PC-3 (cell line): ENCODE measurements at places on chromosomes 2 and 18.
A peak's percentile ranks its signal among the peaks of the same experiment; 100 is the strongest.

DNA sequence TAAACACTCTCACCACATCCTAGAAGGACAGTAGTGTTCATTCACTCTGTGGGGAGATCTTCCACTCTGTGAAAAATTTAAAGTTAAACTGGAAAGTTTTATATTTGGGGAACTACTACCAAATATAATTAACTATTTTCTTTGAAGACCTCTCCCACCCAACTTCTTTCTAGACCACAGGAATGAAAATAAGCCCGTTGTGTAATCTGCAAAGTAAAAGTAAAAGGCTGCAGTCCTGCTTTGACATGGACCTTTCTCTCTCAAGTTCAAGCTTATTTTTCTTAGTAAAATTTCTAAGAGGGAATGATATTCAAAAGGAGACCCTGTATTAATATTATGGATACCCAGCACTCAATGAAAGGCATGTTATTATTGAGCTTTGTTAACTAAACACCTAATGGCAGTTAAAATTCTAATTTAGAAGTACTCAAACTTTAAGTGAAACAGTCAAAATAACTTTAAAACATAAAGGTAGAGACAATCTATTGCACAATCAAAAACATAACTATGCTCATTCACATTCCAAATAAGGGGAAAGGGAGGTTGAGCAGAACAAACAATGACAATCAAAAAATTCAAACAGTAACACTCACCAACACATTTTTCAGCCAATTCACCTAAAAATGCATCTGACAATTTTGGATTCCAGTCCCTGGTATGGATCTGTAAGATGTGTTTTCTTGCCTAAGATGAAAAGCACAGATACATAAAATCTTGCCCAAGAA lies 98.5 kb downstream of the ATAD2B start:
- peak; percentile 11 for DNase-seq

DNA sequence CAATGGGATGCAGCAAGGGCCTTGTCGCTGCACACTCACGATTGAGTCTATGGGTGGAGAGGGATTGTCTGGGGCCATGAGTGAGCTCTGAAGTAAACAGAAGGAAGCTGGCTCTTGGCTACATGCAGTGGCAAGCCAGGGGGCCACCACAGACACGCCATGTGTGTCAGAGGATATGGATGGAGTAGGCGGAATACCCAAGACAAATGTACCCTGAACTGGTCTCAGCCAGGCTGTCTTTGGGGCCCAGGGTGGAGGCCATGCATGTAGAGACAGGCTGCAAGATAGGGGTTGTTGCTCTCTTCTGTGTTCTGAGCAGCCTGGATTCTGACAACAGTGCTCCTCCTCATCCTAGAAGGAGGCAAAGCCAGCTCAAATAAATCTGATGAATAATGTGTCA lies 24.0 kb upstream of the ITGA6 start:
- DNase-seq, result no peak

DNA sequence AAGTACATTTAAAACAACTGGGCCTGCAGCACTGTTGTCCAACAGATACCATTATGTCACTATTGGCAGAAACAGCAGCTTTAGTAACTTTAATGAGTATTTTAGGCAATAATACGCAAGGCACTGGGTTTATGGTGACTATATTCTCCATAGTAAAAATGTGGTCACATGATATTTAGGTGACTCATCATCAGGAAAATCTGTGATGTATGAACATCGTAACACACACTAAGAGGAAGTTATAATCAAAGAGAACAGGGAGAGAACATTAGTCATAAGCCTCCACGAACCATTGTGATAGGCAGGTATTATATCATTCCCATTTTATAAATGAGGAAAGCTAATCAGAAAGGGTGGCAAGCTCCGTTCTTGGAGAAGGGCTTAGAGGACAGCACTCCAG lies 36.9 kb downstream of the RAPH1 start:
- DNase-seq, result peak; percentile 69

DNA sequence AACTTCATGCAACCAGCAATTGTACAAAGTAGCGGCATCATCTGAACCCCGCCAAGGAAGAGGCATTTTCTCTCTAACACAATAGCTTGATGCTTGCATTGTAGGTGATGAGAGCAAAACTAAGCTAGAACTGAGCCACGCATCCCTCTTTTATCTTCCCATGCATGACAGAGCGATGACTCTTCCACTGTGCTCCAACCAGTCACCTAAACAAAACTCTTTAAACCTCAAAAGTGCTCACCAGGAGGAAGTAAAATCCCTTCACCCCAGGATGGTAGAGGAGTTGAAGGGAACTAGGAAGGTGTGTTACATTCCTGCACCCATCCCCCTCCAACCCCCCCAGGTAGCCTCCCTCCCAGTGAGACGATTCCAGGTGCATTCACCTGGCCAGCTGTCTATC lies 59.7 kb upstream of the SALL3 start:
- no peak for DNase-seq

DNA sequence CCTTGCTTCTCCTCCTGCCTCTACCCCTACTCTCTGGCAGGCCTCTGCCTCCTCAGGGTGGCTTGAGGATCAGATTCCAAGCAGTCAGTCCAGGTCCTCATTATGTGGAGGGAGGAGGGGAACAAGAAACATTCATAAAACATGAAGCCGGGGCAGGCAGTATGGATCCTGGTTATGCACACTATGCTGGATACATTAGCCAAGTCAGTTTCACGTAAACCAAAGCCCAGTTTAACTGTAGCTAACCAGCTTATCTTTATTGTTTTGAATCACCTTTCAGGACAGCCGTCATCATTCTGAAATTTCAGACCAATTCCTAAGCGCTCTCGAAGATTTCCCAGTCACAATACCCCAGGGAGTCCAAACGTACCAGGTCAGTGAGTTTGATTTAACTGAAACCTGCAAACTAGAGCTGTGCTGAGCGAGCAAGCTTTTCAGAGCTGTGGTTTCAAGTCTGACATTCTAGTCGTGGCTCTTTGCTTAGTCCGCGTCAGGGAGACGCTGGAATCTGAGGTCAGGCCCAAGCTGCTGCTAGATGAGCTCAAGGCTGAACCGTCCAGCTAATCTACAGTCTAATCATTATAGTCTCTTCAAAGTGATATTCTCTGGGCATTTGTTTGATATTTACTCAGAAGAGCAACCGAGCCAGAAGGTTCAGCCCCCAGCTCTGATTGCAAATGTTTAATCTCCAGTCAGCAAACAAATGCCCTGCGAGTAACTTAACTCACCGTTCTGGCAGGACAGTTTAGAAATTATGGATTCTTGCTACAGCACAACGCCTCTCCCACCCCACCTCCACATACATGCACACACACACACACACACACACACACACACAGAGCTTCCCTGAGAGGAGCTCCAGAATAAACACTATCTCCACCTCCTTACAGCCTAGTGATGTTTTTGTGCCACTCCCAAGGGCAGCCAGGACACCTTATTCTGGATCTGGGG lies 63.8 kb upstream of the BZW1 start:
- peak; percentile 69 for DNase-seq

DNA sequence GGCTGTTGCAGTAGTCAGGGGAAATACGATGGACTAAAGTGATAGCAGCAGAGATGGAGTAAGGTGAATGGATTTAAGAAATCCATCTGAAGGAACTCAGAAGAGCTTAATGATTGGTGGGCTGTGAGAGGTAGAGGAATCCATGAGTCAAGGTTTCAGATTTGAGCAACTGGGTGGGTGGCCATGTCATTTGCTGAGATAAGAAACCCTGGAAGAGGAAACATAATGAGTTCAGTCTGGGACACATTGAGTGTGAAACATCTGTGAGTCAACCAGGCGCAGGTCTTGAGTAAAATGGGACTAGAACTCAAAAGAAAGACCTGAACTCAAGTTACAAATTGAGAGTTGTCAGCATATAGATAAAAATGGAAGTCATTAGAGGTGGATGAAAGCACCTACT lies 19.7 kb upstream of the ASNSD1 start:
- no peak for DNase-seq

GRCh38 chr2:26212011-26212410 lies 32.4 kb downstream of the HADHA start:
- no peak for DNase-seq

DNA sequence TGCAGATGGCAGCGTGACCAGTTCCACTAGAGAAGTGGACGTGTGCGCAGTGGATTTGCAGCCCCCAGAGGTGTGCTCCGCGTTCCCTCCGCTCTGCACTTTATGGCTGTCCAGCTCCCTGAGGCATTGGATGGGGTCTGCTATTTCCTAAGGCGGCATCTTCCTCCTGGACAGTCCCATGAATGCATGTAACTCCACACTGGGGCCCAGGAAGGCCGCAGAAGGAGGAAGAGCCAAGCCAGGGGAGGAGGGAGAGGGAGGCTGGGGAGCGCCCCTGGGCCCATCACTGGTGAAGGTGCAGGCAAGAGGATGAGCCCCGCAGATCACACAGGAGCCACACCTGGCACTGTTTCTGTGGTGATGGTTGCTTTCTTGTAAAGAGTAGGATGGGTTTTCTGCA lies 99.1 kb downstream of the PTGR3 start:
- DNase-seq, result no peak

DNA sequence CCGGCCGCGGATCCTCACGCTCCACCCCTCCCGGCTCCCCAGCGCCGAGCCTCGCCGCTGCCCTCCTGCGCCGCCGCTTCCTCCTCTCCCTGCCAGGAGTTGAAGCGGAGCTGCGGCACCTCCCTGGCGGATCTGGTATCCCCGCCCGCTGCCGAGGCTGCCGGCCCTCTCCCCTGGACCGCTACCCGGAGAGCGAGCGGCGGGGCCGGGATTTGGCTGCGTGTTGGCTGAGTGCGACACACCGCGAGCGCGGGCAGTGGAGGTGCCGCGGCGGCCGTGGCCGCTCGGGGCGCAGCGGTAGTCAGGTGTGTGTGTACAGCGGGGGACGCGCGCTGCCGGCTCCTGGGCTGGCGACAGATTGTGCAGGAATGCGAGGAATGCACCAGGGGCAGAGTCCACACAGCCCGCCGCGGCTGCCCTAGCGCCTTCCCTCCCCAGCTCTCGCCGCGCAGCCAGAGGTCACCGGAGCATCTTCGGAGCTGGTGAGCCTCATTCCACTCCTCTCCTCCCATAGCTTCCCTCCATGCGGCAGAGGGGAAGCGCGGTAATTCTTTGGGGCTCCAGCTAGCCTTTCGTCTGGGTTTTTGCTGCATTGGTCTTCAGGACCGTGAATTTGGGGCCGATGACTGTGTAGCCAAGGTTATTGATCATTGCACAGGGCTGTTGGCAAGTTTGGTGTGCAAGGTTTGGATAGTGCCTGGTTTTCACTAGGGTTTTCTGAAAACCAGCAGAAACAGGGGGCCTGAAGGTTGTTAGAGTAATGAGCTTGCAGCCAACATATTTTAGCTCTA lies 1.3 kb downstream of the PKP4 start:
- DNase-seq, result peak; percentile 87

DNA sequence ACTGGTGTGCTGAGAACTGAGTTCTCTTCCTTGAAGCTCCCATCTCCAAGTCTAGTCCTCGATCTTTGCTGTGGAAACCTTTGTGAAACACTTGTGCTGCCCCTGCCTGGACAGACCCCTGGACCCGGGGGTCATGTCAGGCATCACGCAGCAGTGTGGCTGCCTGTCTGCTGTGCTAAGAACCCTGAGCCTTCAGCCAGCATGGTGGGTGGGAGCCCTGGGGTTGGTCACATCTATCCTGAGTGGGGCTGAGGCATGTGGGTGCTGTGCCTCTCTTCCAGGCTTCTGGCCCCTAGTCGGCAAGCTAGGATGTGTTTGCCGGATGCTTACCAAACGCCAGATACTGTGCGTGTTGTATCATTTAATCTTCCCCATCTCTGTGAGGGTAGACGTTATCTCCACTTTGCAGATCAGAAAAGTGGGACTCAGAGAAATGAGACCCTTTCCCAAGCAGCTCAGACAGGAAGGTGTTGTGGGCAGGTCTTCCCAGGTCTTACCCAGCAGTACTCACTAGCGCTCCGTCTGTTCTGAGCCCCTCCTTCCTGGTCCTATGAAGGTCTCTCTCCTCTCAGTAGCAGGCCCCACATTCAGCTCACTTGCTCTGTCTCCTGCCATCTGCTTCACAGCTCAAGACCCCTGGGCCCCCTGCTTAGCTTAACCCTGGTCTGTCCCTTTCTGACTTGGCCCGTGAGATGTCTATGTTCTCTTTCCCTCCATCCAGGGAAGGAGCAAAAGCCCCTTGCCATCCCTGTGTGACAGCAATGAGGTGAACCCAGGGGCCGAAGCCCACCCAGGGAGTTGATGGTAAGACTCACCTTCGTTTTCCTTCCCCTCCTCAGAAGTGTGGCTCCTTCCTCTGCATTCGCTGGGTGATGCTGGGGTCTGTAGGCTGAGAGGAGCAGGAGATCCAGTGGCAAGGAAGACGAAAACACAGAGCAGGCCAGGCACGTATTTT lies 242.8 kb downstream of the FAM210A start:
- DNase-seq, result no peak

- DNase-seq, result peak; percentile 48
These were observed 11.8 kb downstream of the NDUFA10 start for GRCh38 chr2:240013343-240013742.

- peak; percentile 36 for DNase-seq
These were observed 77.0 kb upstream of the SERTAD2 start for GRCh38 chr2:64730551-64731262.

DNA sequence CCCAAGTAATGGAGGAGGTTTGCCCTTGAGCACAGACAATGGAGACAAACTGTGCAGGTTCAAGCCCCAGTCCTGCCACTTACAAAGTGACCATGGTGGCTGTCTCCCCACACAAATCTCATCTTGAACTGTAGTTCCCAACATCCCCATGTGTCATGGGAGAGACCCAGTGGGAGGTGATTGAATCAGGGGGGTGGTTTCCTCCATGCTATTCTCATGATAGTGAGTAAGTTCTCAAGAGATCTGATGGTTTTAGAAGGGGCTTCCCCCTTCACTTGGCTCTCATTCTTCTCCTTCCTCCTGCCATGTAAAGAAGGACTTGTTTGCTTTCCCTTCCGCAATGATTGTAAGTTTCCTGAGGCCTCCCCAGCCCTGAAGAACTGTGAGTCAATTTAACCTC lies 225.4 kb downstream of the TXNL1 start:
- DNase-seq, result no peak

GRCh38 chr2:227462462-227462951 lies 9.4 kb upstream of the AGFG1 start:
- DNase-seq, result peak; percentile 19

- DNase-seq, result no peak
These were observed 159.6 kb downstream of the LDLRAD4 start for GRCh38 chr18:13378150-13378549.

DNA sequence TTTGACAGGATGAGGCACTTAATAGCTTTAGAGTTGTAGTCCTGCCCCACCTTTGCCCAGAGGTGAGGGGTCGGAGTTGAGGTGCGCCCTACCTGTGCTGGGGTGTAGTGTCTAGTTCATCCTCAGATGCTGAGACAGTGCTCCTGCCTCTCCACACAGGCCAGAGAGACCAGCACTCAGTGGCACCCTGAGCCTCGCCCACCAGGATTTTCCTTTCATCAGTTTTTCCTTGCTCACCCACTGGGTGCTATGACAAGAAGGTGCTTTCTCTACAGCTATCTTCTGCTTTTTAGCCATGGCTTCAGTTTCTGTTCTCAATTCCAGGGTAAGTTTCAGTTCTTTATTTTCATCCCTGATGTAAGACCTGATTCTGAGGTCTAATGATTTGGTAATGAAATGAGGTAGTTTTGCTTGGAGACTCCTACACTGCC lies 16.8 kb upstream of the TMEM131 start:
- no peak for DNase-seq

GRCh38 chr2:215707608-215708007 lies 271.7 kb upstream of the FN1 start:
- no peak for DNase-seq
